ENCODE measurements at places on chromosomes 3 and 15. TPM values are rescaled to one million over a fixed set of nuclear protein-coding genes. Genes with fewer than 3 reads are reported as not detected.

The FAM81A gene
- total RNA-seq: 1.9 TPM

The ADAMTS17 gene
- 1.6 TPM for total RNA-seq

The IFRD2 gene
- 200 TPM for total RNA-seq

The THBS1 gene
- 0.89 TPM for total RNA-seq

The ADAMTS9 gene
- total RNA-seq: not detected

The HTD2 gene
- 12.3 TPM for total RNA-seq

The FAM227B gene
- 3.0 TPM for total RNA-seq

The SNTN gene
- not detected for total RNA-seq

The RBP2 gene
- not detected for total RNA-seq

The AMT gene
- total RNA-seq: 0.99 TPM

The ANKUB1 gene
- not detected for total RNA-seq

The TMOD2 gene
- 6.7 TPM for total RNA-seq

The STAB1 gene
- not detected for total RNA-seq

The PLA2G4D gene
- total RNA-seq: not detected

The WDR5B gene
- total RNA-seq: 3.5 TPM

The FETUB gene
- total RNA-seq: not detected

The ZKSCAN7 gene
- total RNA-seq: 3.4 TPM

The VGLL3 gene
- not detected for total RNA-seq

The SLCO3A1 gene
- total RNA-seq: 7.7 TPM

The SSUH2 gene
- total RNA-seq: not detected

The RNF7 gene
- total RNA-seq: 63.7 TPM

The UQCC5 gene
- 18.6 TPM for total RNA-seq

The HYAL1 gene
- not detected for total RNA-seq

The A4GNT gene
- not detected for total RNA-seq

The HCN4 gene
- total RNA-seq: not detected

The ELL3 gene
- total RNA-seq: 0.23 TPM

The MBD4 gene
- 46.1 TPM for total RNA-seq

The SEMA3G gene
- total RNA-seq: 0.19 TPM

The CPNE9 gene
- 0.10 TPM for total RNA-seq
